BJ (cell line): ENCODE measurements at places on chromosomes 12 and 14.

DNA sequence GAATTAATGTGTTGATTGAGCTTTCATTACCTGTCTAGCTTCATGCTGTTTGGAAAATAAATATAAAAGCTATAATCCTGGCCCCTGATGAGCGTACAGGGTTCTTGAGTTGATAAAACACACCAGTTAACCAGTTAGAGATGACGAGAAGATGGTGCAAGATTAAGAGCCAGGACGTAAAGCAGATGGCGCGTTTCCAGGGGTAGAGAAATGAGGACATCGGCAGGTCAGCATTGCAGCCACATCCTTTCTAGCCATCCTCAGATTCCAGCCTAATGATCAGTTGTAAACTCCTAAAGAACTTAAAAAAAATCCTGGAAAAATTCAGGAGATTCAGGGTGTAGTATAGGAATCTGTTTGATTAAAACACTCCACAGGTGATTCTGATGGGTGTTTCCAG is 203.7 kb downstream of the CACNA1C start:
- no peak for DNase-seq

- DNase-seq: no peak
Measured at GRCh38 chr12:93245543-93245942, 132.2 kb upstream of the NUDT4 start.

DNA sequence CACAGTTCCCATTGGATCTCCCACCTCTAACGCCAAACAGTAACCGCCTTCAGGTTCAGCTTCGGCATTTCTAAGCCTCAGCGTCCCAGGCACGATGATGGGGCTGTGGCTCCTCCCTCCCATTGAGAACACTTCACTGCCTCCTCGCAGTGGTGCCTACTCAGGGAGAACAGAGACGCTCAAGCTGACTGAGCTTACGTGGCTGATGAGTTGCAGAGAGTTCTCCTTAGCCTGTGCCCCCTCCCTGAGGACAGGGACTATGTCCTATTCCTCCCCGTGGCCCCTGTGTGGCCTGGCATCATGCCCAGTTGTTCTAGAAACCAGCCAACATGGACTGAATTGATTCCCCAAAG is 87.0 kb downstream of the ITPK1 start:
- DNase-seq: no peak

- no peak for DNase-seq
Measured at GRCh38 chr12:113445544-113446171, 23.5 kb downstream of the SDSL start.

DNA sequence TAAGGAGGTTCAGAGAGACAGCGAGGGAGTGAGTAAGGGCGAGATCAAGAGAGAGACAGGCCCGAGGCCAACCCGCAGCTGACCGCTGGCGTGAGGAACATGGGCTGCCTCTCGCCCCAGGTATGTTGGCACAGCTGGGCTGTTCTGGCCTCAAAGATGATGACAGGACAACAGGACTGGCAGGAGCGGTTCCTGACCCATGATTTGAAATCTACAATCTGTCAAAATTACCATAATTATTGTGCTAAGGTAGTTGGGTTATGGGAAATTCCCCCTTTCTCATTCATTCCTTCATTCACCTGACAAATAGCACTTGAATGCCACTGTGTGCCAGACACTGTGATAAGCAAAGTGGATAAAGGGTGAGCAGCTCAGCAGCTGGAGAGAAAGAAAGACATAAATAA is 5.1 kb upstream of the ENDOU start:
- no peak for DNase-seq

DNA sequence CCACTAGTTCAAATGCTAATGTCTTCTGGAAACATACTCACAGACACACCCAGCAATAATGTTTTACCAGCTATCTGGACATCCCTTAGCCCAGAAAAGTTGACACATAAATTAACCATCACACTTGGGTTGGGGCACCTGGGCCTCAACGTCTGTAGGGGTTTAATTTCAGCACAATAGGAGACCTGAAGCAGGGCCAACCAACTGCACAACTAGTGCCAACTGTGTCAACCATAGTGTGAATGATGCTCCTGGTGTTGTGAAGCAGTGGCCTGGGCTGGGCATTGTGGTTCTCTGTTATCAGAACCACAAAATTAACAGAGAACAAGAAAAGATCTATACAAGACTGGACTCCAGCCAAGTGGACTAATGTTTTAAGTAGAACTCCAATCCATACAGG is 106.7 kb upstream of the PPM1H start:
- no peak for DNase-seq

DNA sequence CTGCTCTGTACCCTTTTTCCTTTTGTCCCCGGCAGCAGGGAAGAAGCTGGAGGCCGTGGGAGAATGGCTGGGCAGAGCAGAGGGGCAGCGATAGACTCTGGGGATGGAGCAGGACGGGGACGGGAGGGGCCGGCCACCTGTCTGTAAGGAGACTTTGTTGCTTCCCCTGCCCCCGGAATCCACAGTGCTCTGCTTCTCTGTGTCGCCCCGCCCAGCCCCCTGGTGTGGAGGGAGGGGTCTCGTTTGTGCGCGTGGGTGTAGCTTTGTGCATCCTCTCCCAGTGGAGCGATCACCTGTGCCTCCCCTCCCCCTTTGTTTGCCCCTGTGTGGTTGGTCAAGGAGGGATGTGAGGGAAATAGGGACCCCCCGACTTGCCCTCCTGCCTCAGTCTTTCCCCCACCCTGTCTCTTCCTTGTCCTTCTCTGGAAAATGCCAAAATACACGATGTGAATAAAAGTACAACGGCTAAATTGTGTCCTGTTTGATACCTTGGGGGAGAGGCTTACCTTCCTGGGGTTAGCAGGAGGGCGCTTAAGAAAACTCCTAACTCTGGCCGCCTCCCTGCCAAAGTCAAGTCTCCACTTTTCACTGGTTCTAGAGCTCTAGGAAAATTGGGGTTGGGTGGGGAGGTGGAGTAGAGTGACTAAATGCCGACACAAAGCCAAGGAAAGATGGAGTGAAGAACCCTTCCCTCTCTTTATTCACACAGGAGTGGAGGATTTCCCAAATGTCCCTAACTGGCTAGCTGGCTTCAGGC is 990 bp upstream of the TPI1 start:
- DNase-seq: no peak

DNA sequence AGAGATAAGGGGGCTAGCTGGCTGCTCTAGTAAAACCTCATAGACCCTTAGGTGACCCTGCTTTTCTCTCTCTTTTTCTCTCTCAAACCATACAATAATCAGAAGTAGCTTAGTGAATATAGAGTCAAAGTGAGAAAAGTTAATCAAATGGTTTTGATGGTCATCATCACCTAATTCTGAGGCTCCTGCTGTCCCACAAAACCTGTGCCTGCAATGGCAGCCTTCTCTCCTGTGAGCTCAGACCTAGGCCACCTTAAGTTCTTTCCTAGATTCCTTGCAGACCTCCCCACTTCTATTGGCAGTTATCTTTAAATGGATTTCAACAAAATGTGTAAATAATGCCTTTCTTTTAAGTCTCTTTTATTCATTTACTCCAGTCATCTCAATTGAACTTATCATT is 1.5 kb upstream of the RPAP3 start:
- no peak for DNase-seq

GRCh38 chr12:1608713-1609119 is 14.3 kb upstream of the FBXL14 start:
- DNase-seq: no peak

DNA sequence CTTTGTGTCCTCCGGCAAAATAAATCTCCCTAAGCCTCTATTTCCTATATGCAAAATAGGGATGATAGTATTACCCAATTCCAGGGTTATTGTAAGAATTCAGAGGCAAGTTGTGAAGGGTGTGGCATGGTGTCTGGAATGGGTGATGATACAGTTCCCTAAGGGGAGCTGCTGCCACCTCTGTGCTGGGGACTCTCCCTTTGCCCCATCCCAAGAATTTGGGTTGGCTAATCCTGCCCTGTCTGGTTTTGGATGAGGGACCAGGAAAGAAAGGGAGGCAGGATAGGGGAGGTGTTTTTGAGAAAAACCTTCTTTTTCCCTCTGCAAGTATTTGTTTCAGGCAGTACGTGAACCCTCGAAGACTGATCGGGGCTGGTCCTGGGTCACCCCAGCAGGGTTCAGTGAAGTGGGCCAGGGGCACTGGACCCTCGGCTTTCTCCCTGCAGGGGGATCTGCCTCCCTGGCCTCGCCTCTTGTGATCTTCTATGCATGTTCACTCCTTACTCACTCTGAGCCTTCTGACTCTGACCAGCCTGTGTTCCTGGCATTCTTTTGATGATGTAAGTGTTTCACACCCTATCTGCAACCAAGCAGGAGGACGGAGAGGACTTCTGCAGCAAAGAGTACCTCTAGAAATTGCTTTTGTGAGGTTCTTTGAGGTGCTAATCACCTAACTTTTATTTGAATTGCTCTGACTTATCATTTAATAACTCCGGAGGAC is 60.8 kb downstream of the RASSF3 start:
- no peak for DNase-seq

- DNase-seq: no peak
Measured at GRCh38 chr12:52662093-52662917, 10.3 kb upstream of the KRT2 start.

- no peak for DNase-seq
Measured at GRCh38 chr12:43797561-43798217, 8.4 kb downstream of the TWF1 start.

DNA sequence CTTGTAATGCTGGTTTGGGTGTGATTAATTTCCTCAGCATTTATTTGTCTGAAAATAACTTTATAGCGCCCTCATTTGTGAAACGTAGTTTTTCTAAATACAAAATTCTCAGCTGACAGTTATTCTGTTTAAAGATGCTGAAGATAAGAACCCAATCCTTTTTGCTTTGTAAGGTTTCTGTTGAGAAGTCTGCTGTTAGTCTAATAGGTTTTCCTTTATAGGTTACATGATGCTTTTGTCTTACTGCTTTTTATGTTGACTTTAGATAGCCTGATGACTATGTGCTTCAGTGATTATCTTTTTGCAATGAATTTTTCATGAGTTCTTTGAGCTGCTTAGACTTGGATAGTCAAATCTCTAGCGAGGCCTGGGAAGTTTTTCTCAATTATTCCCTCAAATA is 168.6 kb upstream of the PDE3A start:
- no peak for DNase-seq

DNA sequence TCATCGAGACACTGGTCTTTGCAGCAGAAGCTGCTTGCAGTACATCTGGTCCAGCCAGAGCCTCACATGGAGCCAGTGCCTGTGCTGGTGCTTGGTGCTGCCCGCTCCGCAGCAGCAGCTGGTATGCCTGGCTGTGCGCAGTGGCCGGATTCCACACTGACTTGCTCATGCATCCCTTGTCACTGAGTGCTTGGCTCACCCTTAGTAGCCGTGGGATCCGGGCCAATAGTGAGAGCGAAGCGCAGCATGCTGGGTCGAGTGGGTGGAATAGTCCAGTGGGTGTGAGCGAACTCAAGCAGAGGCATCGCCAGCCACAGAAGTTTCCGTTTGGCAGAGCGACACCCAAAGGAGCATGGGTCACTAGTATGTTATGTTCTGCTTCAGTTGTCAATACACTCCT is 10.1 kb upstream of the FBXO33 start:
- DNase-seq: no peak

DNA sequence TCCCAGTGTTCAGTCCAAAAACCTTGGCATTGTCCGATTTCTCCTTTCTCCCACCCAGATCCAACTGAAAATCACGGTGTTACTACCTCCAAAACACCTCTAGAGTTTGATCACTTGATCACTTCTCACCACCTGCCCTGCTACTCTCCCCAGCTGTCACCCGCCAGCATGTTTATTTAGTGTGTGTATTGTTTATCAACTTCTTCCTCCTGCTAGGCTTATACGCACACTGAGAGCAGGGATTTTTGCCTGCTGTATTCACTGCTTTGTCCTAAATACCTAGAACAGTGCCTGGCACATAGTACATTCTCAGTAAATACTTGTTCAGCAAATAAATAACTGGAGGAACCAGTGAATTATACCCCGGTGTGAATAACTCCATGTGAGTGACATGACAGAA is 5.0 kb downstream of the BDKRB1 start:
- DNase-seq: no peak
